ENCODE measurements at places on chromosomes 12 and 14.
A peak's percentile ranks its signal among the peaks of the same experiment; 100 is the strongest.

- no peak for DNase-seq
Measured at GRCh38 chr12:70221626-70222025, 21.6 kb upstream of the CNOT2 start.

DNA sequence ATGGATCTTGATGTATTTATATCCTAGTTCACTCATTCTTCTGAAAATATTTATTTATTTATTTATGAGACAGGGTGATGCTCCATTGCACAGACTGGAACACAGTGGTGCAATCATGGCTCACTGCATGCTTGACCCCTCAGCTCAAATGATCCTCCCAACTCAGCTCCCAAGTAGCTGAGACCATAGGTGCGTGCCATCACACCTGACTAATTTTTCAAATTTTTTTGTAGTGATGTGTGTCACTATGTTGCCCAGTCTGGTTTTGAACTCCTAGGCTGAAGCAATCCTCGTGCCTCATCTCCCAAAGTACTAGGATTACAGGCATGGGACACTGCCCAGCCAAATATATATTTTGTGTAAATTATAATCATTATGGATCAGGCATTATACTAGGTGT, 595.6 kb upstream of the ATP2B1 start:
- DNase-seq: no peak

- no peak for DNase-seq
Measured at GRCh38 chr12:110585231-110585799, 2.2 kb upstream of the PPTC7 start.

GRCh38 chr12:48988030-48988649, 10.0 kb downstream of the WNT1 start:
- DNase-seq: peak; percentile 61

- no peak for DNase-seq
Measured at GRCh38 chr12:115481141-115481540, 796.4 kb downstream of the MED13L start.

- DNase-seq: no peak
Measured at GRCh38 chr12:48856379-48856778, 4.4 kb upstream of the DDX23 start.
